NCI-H187 treated with DMSO at 0.1 percent for 48 hours (cell line): ENCODE measurements at places on chromosomes 3 and 15.

GRCh38 chr15:82140886-82141285 is 95.1 kb upstream of the MEX3B start:
- no peak for DNase-seq

GRCh38 chr3:119555929-119556328 is 3.5 kb downstream of the CD80 start:
- DNase-seq: no peak

DNA sequence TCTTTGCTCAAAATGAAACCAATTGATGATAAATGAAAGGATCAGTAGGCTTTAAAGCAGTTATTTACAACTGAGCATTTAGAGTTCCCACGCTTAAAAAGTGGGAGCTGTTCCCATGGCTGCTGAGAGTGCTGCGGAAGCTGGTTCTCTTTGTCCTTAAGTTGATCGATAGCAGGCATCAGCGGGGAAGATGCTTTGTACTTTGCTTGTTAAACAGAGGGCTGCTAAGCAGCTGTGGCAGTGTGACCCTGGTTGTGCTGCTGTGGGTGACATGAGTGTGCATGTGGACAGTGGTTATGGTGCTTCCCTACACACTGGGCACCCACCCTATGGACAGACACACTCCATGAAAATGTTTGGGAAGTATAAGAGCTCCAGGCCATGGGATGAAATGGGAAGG is 96.3 kb downstream of the PTPRG start:
- no peak for DNase-seq

DNA sequence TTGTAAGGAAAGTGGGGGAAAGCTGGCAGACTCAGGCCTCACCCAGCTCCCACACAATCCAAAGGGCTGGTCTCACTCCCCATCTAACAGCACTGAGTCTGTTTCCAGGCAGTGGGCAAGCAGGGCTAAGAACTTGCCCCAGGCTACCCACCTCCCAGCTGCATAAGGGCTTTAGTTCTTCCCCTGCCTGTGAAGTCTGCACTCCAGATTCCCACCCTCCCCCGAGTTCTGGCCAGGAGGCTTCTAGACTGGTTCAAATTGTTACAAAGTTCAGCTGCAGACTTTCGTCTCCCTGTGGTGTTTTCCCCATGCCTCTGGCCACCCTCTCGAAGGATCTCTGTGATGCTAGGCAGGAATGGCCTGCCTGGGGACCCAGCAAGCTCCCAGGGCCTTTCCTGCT is 11.2 kb downstream of the EHHADH start:
- DNase-seq: no peak

DNA sequence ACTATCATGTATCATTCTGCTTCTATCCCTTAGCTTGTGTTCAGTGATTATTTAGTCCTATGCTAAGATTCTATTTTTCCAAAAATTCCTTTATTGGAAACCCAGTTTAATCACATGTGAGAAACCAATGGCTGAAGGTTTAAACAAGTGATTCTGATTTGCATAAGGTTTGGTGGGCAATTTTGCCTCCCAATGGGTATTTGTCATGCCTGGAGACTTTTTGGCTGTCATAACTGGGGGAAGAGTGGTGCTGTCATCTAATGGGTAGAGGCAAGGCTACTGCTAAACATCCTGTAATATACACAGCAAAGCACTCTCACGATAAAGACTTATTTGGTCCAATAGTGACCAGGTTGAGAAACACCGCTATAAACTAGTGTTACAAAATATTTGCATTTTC is 148.7 kb downstream of the ALCAM start:
- no peak for DNase-seq

DNA sequence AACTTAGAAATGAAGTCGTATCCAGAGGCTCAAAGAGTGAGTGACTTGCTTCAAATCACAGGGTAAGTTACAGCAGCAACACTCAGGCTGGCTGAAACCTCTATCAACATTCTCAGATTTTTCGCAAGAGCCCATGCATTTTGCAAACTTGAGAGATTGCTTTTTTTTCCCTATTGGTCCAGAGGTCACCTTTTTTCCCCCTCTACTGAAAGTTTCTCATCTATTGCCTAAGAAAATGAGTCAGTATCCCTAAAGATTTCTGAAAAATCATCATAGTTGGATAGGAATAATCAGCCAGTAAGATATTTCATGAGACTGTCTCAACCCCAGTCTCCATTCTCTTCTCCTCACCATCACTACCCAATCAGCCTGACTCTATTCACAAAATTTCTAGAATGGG is 410.6 kb downstream of the FOXP1 start:
- no peak for DNase-seq

DNA sequence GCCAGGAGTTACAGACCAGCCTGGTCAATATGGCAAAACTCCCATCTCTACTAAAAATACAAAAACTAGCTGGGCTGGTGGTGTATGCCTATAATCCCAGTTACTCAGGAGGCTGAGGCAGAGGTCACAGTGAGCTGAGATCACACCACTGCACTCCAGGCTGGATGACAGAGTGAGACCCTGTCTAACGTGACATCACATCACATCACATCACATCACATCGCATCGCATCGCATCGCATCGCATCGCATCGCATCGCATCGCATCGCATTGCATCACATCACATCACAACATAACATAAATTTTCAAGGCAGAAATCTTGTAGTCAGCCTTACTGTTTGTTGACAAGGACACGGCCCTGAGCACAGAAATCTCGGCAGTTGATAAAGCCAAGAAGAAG is 44.4 kb downstream of the RBM6 start:
- no peak for DNase-seq
